RPMI7951 (cell line): ENCODE measurements at places on chromosomes 2 and 18. TPM values are rescaled to one million over a fixed set of nuclear protein-coding genes. Genes with fewer than 3 reads are reported as not detected.
A peak's percentile ranks its signal among the peaks of the same experiment; 100 is the strongest.

The REG1A gene
- not detected in 2 replicates for total RNA-seq

DNA sequence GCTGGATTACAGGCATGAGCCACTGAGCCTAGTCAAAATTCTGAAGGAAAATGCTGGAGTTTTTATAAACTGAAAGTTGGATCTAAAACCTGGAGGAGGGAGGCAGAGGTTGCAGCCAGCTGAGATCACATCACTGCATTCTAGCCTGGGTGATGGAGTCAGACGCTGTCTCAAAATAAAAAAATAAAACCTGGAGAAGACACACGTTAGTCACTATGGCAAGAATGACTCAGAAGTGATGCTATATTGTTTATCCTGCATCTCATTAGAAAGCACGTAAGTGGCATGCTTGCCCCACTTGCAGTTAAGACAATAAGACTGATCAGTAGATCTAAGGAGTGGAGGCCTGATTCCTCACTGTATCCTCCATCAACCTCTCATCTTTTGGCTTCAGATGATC, 106.6 kb upstream of the STON1 start:
- DNase-seq: peak; percentile 82

The CNRIP1 gene
- 50.5 and 53.9 TPM in 2 replicates for total RNA-seq

The ANKRD30BL gene
- total RNA-seq: not detected in 2 replicates

The DTNB gene
- total RNA-seq: 4.8 and 8.4 TPM in 2 replicates

The LOXL3 gene
- 93.6 and 108 TPM in 2 replicates for total RNA-seq

GRCh38 chr18:78984941-78985784, 5.5 kb downstream of the SALL3 start:
- no peak for DNase-seq

- DNase-seq: no peak
These were observed 155.2 kb downstream of the AGPS start for GRCh38 chr2:177547772-177548171.

DNA sequence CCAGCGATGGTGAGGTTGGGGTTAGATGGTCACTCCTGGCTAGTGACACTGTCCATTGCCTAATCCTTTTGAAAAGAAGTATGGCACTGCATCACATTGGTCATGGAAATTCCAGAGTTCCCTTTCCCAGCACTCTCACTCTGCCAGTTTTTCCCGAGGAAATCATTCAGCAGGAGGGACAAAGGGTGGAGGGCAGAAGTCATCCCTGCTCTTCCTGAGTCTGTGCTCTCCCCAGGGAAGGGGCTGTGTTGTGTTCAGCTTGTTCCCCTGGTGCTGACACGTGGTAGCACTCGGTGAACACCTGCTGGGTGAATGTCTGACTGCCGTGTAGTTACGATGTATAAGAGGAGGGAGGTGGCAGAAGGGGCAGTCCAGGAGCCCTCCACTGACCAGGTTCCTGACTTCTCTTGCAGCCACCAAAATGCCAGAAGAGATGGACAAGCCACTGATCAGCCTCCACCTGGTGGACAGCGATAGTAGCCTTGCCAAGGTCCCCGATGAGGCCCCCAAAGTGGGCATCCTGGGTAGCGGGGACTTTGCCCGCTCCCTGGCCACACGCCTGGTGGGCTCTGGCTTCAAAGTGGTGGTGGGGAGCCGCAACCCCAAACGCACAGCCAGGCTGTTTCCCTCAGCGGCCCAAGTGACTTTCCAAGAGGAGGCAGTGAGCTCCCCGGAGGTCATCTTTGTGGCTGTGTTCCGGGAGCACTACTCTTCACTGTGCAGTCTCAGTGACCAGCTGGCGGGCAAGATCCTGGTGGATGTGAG, 21.6 kb downstream of the STEAP3 start:
- no peak for DNase-seq

DNA sequence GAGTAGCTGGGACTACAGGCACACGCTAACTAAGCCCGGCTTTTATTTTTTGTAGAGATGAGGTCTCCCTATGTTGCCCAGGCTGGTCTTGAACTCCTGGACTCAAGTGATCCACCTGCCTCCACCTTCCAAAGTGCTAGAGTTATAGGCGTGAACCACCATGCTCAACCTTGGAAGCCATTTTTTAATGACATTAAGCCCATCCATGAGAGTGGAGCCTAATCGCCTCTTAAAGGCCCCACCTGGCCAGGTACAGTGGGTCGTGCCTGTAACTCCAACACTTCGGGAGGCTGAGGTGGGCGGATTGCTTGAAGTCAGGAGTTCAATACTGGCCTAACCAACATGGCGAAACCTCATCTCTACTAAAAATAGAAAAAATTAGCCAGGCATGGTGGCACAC, 41.6 kb upstream of the TFCP2L1 start:
- DNase-seq: no peak

- DNase-seq: no peak
These were observed 33.8 kb downstream of the PCARE start for GRCh38 chr2:29040552-29040951.

DNA sequence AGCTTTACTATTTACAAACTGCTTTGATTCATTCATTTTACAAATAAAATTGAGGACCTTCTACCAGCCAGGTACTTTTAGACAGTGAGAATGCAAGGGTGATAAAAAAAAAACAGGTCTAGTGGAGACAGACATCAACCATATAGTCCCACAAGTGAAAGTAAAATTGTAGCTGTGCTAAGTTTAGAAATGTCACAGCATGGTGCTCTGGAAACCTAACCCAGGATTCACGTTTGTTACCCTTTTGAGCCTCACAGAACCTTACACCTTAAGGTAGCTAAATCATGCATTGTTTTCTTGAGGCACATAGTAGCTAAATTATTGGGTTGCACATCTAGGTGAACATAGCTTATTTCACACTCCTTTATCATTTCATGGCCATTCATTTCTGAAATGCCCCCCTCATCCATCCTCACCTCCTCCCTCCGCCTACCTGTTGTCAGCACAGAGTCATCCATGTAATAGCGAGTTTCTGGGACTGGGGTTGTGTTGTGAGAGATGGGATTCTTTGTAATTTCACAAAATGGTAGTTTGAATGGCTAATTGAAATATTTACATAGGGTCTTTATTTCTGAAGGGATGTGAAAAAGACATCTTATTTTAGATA, 7.1 kb downstream of the MTA3 start:
- DNase-seq: no peak

- no peak for DNase-seq
These were observed at the start of gene PLB1 for GRCh38 chr2:28495551-28496250. Gene PLB1, plus strand, starts transcription at chr2:28496060. Its CDS starts 55 bp downstream, at chr2:28496115.

DNA sequence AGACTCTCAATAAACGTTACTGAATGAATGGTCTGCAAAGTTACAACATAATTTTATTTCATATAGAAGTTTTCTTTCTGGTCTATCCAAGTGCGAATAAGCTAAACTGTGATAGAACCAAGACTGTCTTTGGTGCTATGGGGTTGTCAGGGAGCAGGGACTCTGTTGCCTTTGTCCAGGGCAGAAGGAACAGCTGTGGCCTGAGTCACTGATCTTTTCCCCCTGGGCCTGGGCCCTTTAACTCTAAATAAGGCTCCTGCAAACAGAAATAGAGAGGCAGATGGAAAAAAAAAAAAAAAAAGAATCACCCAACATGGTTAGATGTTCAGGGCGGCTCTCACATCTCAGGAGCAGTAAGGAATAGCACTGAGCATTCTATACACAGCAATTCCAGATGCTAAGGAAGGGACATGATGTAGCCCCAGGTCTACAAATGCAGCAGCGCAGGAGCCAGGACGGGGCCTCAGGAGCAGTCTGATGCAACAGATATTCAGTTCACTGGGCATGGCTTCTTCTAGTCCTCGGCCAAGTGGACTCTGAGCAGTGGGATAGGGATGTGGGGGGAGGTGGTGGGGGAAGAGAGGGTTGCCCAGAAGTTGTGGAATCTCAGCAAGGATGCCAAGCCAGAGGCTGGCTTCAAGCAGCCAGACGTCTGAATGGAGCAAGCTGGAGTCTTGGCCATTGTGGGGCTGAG, 247.1 kb upstream of the SIX2 start:
- DNase-seq: peak; percentile 33

GRCh38 chr2:219538504-219538951, 5.1 kb downstream of the CHPF start:
- no peak for DNase-seq

DNA sequence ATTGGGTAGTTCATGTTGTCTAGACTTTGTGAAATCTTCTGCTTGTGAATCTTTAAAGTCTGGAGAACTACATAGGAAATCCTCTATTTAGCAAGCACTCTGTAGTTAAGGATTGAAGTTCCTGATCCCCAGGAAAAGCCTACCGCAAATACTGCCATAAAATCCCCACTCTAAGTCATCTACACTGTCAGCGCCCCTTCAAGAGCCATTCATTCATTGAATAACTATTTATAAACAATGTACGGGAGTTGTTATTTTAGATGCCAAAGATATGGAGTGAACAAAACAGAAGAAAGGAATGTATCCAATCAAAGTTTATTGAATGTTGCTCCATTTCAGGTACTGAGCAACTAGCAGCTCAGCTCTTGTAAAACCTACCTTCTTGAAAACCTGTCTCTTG, 36.5 kb upstream of the SLC39A10 start:
- no peak for DNase-seq

DNA sequence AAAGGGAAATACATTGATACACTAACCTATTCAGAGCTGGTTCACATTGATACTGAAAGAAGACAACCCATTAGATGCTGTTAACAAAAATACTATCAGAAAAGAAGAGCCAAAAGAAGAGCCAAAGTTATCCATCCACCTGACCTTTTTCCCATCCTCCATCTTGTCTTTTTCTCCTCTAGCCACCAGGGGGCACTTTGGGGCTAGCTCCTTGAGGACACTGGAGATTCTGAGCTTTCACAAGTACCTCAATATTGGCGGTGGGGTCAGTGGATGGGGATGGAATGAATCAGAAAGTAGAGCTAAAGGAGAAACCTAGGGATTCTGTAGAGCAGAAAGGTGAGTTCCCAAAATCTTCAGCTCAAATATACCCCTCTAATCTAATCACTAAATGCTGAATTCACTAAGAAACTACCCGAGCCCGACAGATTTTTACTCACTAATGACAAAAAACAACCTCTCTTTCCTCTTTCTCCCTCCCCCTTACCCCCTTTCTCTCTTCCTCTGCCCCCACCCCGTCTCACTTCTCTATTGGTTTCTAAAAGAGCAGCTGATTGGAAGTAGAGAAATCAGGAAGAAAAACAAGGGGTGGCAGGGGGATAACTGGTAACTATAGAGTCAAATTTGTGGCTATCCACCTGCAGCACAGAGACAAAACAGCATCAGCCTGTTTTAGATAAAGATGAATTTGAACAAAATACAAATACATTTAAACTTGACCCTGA, 203.3 kb downstream of the TCF4 start:
- peak; percentile 58 for DNase-seq

DNA sequence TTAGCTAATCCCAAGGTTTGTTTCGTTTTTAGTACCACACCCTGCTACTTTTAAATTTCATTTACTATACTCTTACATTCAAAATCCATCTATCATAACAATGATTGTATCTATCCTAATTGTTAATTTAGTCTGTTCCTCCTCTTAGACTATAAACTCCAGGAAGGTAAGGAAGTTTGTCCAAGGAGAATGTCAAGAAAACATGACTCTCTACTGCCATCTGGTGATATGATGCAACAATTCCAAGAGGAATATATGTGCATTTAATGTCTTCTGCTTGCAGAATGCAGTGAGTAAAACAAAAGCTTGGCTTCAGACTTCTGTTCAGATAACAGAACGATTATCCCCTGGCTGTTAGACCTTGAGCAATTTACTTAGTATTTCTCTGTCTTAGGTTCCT, 1267.1 kb downstream of the LRP1B start:
- DNase-seq: peak; percentile 26

GRCh38 chr2:118148133-118148532, 59.9 kb downstream of the INSIG2 start:
- DNase-seq: no peak

DNA sequence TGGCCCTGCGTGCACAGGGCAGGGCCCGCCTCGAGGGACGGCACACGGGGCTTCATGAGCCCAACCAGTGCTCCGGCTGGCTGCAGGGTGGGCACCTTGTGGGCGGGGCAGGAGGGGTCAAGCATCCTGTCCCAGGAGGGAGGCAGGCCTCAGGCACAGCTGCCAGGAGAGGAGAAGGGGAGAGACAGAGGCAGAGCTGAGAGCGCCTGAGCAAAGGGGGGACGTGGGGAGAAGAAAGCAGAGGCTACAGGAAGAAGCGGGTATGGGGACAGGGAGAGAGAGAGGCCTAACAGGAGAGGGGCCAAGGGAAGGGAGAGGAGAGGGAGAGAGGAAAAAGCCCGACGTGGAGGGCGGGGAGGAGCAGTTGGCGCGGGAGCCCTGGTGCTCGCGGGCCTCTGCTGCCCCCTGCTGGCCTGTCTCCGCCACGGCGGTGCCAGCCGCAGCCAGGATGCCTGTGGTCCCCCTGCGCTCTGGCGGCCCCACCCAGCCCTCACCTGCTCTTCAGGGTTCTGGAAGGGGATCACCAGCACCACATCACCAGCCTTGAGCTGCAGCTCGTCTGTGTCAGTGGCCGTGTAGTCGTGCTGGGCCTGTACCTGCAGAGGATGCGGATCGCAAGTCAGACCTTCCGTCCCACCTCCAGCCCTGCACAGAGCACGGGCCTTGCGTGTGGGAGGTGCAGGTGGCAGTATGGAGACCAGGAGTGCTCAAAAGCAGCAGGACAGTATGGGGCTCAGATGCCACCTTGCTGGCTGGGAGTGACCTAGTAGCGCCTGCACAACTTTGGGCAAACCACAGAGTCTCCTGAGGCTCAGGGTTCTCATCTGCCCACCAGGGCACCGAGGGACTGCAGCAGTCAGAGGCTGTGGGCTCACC, 56.8 kb downstream of the BIN1 start:
- DNase-seq: peak; percentile 40

The KDM3A gene
- total RNA-seq: 20.1 and 23.4 TPM in 2 replicates

The CPLX4 gene
- not detected in 2 replicates for total RNA-seq

The GKN1 gene
- total RNA-seq: not detected in 2 replicates

The C2orf78 gene
- not detected in 2 replicates for total RNA-seq

GRCh38 chr2:24546669-24547068, 55.6 kb downstream of the NCOA1 start:
- DNase-seq: no peak

GRCh38 chr2:28750316-28751251, 1.0 kb upstream of the PPP1CB start:
- DNase-seq: peak; percentile 62

DNA sequence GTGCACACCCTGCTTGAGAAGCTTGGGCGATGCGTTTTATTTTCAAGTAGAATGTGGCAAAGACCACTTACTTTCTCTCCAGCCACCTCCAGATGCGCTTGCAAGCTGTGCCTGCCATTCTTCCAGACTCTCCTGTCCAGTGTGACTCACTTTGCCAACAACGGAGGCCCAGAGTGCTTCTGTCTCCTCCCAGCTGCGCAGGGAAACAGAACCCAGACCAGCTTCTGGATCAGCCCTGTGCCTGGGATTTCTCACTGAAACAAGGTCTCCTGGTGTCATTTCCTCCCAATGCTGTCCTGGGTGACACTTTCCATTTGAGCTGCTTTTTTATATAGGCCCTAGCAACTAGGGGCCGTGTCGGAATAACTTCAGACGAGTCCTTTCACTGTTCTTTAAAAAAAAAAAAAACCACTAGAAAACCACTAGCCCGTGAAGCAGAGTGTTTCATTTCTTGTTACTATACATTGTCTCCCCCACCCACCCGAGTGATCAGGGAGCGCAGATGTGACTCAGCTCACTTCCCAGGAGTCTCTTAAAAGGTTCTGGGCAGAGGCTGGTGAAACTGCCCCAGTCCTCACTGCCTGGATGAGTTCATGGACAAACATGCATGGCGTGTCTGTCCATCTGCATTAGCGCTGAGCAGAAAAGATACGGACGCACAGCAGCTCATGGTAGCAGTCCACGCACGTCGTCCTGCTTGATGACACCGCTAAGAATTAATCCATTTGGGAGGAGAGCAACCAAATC, 25.3 kb upstream of the RPL31 start:
- DNase-seq: no peak

- no peak for DNase-seq
These were observed 212.4 kb upstream of the CWC22 start for GRCh38 chr2:180219491-180219890.
